AG09309 (cell line): ENCODE measurements at places on chromosomes 1 and 21.

DNA sequence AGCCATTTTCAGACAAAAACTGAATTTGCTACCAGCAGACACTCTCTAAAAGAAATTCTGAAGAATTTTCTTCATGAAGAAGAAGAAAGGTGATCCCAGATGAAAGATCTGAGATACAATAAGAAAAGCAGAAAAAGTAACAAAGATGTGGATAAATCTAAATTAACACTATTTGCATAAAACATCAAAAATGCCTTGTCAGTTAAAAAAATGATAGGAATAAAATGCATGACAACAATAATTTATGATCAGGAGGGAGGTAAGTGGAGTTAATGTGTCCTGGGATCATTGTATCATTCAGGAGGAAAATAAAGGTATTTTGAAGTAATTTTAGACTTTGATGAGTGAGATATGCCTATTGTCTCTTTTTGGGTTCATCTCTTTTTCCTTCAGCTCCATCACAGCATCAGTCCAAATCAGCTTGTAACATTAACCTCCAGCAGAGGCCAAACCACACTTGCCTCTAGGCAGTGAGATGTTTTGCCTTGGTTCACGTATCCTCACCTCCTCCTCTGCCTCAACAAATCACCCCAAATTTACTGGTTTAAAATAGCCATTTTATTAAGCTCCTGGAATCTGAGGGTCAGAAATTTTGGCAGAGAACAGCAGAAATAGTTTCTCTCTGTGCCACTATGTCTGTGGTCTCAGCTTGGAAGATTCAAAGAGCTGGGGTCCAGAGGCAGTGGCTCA lies 76.9 kb upstream of the HIVEP3 start:
- DNase-seq, result no peak

- DNase-seq, result no peak
Measured at GRCh38 chr1:185971688-185972087, 237.5 kb downstream of the HMCN1 start.

GRCh38 chr1:3638027-3638426 lies 11.9 kb downstream of the WRAP73 start:
- DNase-seq, result no peak

GRCh38 chr1:87684713-87685205 lies 356.1 kb downstream of the LMO4 start:
- no peak for DNase-seq

GRCh38 chr1:28437924-28438699 lies 67.7 kb upstream of the RCC1 start:
- peak; percentile 94 for DNase-seq

DNA sequence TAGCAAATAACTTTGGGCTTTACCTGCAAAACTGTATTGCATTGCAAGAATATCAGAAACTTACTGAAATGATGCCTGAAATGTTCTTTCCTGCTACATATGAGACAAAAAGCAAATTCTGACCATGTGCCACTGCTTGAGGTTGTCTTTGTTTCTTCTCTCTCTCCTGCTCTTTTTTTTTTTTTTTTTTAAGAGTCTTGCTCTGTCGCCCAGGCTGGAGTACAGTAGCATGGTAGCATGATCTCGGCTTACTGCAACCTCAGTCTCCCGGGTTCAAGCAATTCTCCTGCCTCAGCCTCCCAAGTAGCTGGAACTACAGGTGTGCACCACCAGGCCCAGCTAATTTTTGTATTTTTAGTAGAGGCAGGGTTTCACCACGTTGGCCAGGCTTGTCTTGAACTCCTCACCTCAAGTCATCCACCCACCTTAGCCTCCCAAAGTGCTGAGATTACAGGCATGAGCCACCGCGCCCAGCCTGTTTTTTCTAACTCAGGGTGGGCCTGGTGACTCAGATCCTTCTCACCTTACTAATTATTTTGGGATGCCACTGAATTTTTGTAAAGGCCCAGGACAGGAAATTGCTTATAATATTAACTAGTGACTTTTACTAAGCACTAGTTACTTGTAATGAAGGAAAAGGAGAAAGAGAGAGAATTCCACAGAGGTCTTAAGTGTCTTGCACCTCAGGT lies 35.9 kb downstream of the DNASE2B start:
- no peak for DNase-seq

- DNase-seq, result no peak
Measured at GRCh38 chr1:218182455-218182854, 102.6 kb upstream of the RRP15 start.
